Liver (tissue), 10 donors: ENCODE measurements at places on chromosomes 7 and 10.

- peaks cover 16% of the 10 kb centered on the region for H3K4me1 ChIP-seq
- no peak for DNase-seq
- H3K27ac ChIP-seq, result no peak overlapping the region
- no peak overlapping the region for H3K4me3 ChIP-seq
- no peaks in the 10 kb centered on the region for H3K36me3 ChIP-seq
- no peaks in the 10 kb centered on the region for H3K27me3 ChIP-seq
These were observed 173.8 kb downstream of the PARD3 start for GRCh38 chr10:34641147-34641912.

- H3K4me1 ChIP-seq, result no peaks in the 10 kb centered on the region
- peak overlapping the region; percentile 6 for H3K27ac ChIP-seq
- H3K36me3 ChIP-seq, result no peaks in the 10 kb centered on the region
- DNase-seq, result no peak
These were observed 545.4 kb upstream of the FZD8 start for GRCh38 chr10:36187380-36188079.

GRCh38 chr10:59587083-59587755, 122.4 kb downstream of the SLC16A9 start:
- no peak for DNase-seq
- H3K27me3 ChIP-seq, result no peaks in the 10 kb centered on the region
- no peaks in the 10 kb centered on the region for H3K36me3 ChIP-seq
- no peak overlapping the region for H3K27ac ChIP-seq
- H3K4me1 ChIP-seq, result no peaks in the 10 kb centered on the region

GRCh38 chr7:129780974-129781927, 169.7 kb downstream of the NRF1 start:
- peaks cover 8% of the 10 kb centered on the region for H3K27me3 ChIP-seq
- H3K36me3 ChIP-seq, result no peaks in the 10 kb centered on the region
- H3K27ac ChIP-seq, result no peak overlapping the region
- no peak overlapping the region for H3K4me3 ChIP-seq
- H3K4me1 ChIP-seq, result peaks cover 34% of the 10 kb centered on the region
- no peak for DNase-seq

DNA sequence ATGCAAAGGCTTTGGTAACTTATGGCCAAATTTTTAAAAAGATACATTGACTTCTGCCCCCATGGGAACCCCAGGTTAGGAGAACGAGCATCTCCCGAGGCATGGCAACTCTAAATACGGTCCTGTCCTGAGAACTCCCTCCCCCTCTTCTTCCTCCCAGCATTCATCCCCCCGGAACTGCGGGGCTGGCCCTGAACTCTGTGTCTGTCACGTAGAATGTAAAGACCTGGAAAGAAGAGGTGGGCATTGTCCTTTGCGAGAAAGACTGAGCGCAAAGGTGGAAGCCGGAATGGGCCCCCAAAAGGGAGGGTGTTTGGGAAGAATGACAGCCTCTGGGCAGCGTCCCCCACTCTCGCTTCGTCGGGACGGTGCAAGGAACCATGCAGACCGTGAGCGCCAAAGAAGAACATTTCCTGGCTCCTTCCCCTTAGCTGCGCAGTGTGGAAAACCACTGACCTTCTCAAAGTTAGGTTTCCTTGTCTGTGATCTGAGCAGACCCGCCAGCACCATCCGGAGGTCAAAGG, 21.0 kb downstream of the SHH start:
- H3K27ac ChIP-seq, result no peak overlapping the region
- DNase-seq, result no peak
- no peaks in the 10 kb centered on the region for H3K27me3 ChIP-seq
- peaks cover 4% of the 10 kb centered on the region for H3K4me1 ChIP-seq
- H3K4me3 ChIP-seq, result no peak overlapping the region
- no peaks in the 10 kb centered on the region for H3K36me3 ChIP-seq
